ENCODE measurements at places on chromosomes 3 and 15.

DNA sequence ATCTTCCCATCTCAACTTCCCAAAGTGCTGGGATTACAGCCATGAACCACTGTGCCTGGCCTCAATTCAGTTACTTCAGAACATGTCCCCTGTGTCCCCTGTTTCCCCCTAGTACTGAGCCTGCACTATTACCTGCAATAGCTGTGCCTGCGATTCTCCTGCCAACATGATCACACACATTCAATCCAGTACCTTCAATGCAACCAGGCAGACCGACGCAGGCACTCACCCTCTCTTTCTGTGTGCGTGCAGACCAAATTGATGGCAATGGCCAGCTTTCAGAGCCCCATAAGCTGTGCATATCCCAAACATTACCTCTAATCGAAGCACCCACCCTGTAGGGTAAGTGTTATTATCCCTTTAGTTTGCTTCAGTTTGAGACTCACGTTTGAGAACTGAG lies 73.0 kb upstream of the EPHB3 start:
- no peak for DNase-seq

- peak; percentile 15 for DNase-seq
These were observed 19.2 kb downstream of the EXOSC7 start for GRCh38 chr3:44995142-44995770.

GRCh38 chr15:61381501-61381900 lies 152.4 kb upstream of the RORA start:
- DNase-seq: no peak

DNA sequence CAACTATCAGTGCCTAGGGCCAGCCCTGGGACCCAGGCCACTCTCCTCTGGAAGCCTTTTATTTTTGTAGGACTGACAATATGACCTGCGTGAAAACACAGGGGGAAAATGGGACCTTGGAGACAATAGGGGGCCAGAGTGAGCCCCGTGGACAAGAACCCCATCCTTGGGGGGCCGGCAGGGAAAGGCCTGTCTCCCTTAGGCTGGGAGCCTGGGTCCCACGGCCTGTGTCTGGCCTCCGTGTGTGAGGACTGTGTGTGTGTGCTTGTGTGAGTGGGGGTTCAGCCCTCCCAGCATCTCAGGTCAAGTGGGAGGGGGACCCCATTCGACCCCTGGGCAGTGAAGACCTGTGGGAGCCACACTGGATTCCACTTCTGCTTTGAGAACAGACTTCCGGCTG lies 53.3 kb downstream of the EXOG start:
- DNase-seq: no peak

- DNase-seq: no peak
These were observed 13.1 kb upstream of the WWTR1 start for GRCh38 chr3:149670742-149671492.

- DNase-seq: no peak
These were observed 56.4 kb downstream of the CGGBP1 start for GRCh38 chr3:88002448-88002847.

All from substantia nigra (tissue), 51 donors.